Purkinje cell (primary cell): ENCODE measurements at places on chromosomes 1 and 21. TPM values are rescaled to one million over a fixed set of nuclear protein-coding genes. Genes with fewer than 3 reads are reported as not detected.

Gene TAF12
- 34.0 and 57.8 TPM in 2 replicates for polyA plus RNA-seq

Gene UBXN10
- polyA plus RNA-seq: 0.27 and 1.3 TPM in 2 replicates

Gene SPATA17
- 3.4 and 7.4 TPM in 2 replicates for polyA plus RNA-seq

Gene RGS7
- 71.2 and 77.2 TPM in 2 replicates for polyA plus RNA-seq

Gene SOX13
- 0.07 and 0.24 TPM in 2 replicates for polyA plus RNA-seq

Gene DNAJC28
- polyA plus RNA-seq: 16.0 and 21.6 TPM in 2 replicates

Gene RGS8
- 253 and 310 TPM in 2 replicates for polyA plus RNA-seq

Gene ATAD3C
- polyA plus RNA-seq: 3.1 and 14.2 TPM in 2 replicates

Gene PALMD
- 0.30 TPM in 1 of 2 replicates, not detected in the other for polyA plus RNA-seq

Gene FCRL5
- polyA plus RNA-seq: not detected in 2 replicates

Gene FAM229A
- polyA plus RNA-seq: not detected in 2 replicates

Gene PCAT6
- 0.69 TPM in 1 of 2 replicates, not detected in the other for polyA plus RNA-seq

Gene ZYG11A
- not detected in 2 replicates for polyA plus RNA-seq

Gene C8A
- polyA plus RNA-seq: not detected in 2 replicates

Gene TRAF3IP3
- polyA plus RNA-seq: 1.3 TPM in 1 of 2 replicates, not detected in the other

Gene S100A16
- polyA plus RNA-seq: 4.3 and 12.6 TPM in 2 replicates

Gene LRRC71
- not detected in 2 replicates for polyA plus RNA-seq

Gene CFAP57
- 0.70 and 1.0 TPM in 2 replicates for polyA plus RNA-seq

Gene TMPRSS2
- polyA plus RNA-seq: not detected in 2 replicates

Gene MAN1C1
- 3.5 TPM in 1 of 2 replicates, not detected in the other for polyA plus RNA-seq

Gene ILDR2
- polyA plus RNA-seq: 10.8 and 14.1 TPM in 2 replicates

Gene RAB13
- 2.4 and 2.9 TPM in 2 replicates for polyA plus RNA-seq

Gene RAB25
- 1.9 TPM in 1 of 2 replicates, not detected in the other for polyA plus RNA-seq

Gene NBPF10
- 0.46 and 0.77 TPM in 2 replicates for polyA plus RNA-seq

Gene TCHHL1
- not detected in 2 replicates for polyA plus RNA-seq

Gene TMCO4
- not detected in 2 replicates for polyA plus RNA-seq

Gene OXCT2
- polyA plus RNA-seq: not detected in 2 replicates

Gene FTCD
- polyA plus RNA-seq: not detected in 2 replicates

Gene SLC16A1
- 69.1 and 112 TPM in 2 replicates for polyA plus RNA-seq

Gene TMEM269
- not detected in 2 replicates for polyA plus RNA-seq

Gene INSRR
- not detected in 2 replicates for polyA plus RNA-seq

Gene RUNX3
- not detected in 2 replicates for polyA plus RNA-seq

Gene PRAMEF18
- not detected in 2 replicates for polyA plus RNA-seq

Gene CELA3A
- polyA plus RNA-seq: not detected in 2 replicates

Gene SMPDL3B
- 113 and 152 TPM in 2 replicates for polyA plus RNA-seq

Gene PTGFR
- not detected in 2 replicates for polyA plus RNA-seq

Gene FUCA1
- 23.3 and 23.5 TPM in 2 replicates for polyA plus RNA-seq
